ENCODE measurements at places on chromosomes 12 and 14. TPM values are rescaled to one million over a fixed set of nuclear protein-coding genes. Genes with fewer than 3 reads are reported as not detected.

LRIG3 gene
- 40.5 TPM for total RNA-seq

STYX gene
- total RNA-seq: 12.8 TPM

DPY19L2 gene
- 2.3 TPM for total RNA-seq

SPRING1 gene
- 126 TPM for total RNA-seq

DNA sequence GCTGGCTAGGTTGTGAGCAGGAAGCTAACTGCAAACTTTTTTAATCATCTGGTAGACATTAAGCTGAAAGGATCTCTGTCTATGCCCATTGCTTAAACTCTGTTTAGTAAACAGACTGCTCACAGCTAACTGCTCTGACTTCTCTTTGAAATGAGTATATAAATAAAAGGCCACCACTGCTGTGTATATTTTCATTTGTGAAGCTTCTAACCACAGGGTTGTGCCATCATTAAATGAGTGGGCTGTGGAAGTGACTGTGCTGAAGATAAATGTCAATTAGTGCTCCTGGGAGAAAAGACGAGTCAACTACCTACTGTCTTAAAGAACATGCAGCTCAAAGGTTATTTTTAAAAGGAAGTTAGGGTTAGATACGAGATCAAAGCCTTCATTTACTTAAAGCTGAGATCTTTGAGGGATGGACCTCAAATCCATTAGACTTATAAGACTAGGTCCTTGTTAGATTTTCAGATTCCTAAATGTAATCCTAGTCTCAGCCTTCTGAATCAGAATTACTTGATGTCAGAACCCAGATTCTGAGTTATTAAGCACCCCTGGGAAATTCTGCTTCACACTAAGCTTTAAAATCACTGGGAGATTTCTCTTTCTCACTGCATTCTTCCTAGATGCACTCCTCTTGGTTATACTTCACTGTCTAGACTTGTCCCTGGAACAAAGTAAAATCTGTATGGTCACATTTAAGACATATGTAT, 213.1 kb upstream of the FLRT2 start:
- no peak for DNase-seq
- H3K36me3 ChIP-seq: no peaks in the 10 kb centered on the region
- H3K27me3 ChIP-seq: no peaks in the 10 kb centered on the region
- no peak overlapping the region for H3K27ac ChIP-seq
- H3K4me1 ChIP-seq: no peaks in the 10 kb centered on the region
- no peak overlapping the region for H3K4me3 ChIP-seq

DNA sequence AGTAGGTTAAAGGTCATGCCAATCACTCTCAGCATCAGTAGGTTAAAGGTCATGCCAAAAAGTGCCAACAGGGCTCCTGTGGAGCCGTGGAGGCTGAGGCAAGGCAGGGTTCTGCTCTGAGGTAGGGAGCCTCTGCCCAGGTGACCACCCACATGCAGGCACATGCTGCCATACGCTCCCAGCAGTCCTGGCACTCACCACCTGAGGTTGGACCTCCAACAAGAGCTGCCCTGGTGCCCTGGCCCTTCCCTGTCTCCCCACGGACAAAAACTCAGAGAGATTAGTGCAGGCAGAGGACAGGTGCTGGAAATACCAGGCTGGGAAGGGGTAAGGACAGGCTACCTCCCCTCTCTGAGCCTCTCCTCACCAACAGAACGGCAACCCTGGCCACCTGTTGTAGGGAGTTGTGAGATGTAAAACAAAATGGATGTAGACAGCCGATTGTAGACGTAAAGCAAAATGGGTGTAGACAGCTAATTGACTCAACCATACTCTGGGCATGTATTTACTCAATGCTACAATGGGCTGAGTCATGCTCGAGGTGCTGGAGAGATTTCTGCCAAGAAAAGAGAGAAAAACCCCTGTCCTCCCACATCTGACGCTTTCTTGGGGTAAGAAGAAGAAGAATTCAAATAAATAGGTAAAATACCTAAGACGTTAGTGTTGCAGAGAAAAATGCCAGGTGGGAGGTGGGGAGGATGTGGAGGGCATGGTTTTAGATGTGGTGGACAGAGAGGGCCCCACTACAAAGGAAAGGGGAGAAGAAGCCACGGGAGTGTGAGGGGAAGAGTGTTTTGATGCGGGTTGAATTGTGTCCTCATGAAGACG, 32.4 kb downstream of the LTBP2 start:
- H3K27ac ChIP-seq: peak overlapping the region; percentile 9
- H3K36me3 ChIP-seq: no peaks in the 10 kb centered on the region
- H3K4me3 ChIP-seq: no peak overlapping the region

- H3K27me3 ChIP-seq: no peaks in the 10 kb centered on the region
- H3K4me3 ChIP-seq: no peak overlapping the region
- no peak for DNase-seq
- H3K36me3 ChIP-seq: no peaks in the 10 kb centered on the region
Measured at GRCh38 chr14:85366226-85366625, 163.7 kb upstream of the FLRT2 start.

GRCh38 chr12:11981121-11981733, 89.5 kb upstream of the BCL2L14 start:
- DNase-seq: no peak
- no peak overlapping the region for H3K27ac ChIP-seq
- H3K4me3 ChIP-seq: no peak overlapping the region
- no peaks in the 10 kb centered on the region for H3K36me3 ChIP-seq

- H3K27me3 ChIP-seq: no peaks in the 10 kb centered on the region
- DNase-seq: no peak
- H3K27ac ChIP-seq: no peak overlapping the region
Measured at GRCh38 chr14:65239143-65239937, 137.0 kb upstream of the MAX start.

GRCh38 chr14:99287269-99287942, 15.4 kb upstream of the BCL11B start:
- no peaks in the 10 kb centered on the region for H3K27me3 ChIP-seq
- no peak overlapping the region for H3K27ac ChIP-seq
- no peak overlapping the region for H3K4me3 ChIP-seq
- DNase-seq: no peak
